ENCODE measurements at places on chromosomes 1 and 21.

DNA sequence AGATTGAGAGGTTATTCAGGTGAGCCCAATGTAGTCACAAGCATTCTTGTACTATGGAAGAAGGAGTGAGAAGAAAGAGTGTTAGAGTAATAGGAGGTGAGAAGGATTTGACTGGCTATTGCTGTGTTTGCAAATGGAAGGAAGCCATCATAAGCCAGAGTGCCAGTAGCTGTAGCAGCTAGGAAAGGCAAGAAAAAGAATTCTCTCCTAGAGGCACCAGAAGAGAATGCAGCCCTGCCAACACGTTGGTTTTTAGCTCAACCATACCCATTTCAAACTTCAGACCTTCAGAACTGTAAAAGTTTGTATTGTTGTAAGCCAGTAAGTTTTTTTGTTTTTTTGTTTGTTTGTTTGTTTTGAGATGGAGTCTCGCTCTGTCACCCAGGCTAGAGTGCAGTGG, 8.9 kb upstream of the IL12RB2 start:
- DNase-seq: no peak

- no peak for DNase-seq
Measured at GRCh38 chr1:50796272-50796671, 163.8 kb downstream of the FAF1 start.

DNA sequence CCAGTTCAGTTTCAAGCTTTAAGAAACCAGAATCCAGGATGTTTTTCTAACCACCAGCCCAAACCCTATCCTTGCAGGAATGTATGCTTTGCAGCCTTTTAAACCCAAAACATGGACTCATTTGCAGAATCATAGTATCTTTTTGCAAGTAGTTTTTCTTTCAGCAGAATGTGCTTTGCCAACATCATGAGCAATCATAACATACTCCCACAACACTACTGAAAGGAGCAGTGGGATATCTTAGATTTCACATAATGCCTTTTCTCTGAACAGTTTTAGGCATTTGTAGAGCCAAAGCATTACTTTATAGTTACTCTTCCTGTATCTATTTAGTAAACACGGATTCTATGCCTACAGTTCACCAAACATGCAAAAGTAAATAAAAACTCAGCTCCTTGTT, 10.0 kb upstream of the SH2D2A start:
- no peak for DNase-seq

GRCh38 chr1:83113652-83114051, 885.3 kb downstream of the TTLL7 start:
- DNase-seq: no peak

DNA sequence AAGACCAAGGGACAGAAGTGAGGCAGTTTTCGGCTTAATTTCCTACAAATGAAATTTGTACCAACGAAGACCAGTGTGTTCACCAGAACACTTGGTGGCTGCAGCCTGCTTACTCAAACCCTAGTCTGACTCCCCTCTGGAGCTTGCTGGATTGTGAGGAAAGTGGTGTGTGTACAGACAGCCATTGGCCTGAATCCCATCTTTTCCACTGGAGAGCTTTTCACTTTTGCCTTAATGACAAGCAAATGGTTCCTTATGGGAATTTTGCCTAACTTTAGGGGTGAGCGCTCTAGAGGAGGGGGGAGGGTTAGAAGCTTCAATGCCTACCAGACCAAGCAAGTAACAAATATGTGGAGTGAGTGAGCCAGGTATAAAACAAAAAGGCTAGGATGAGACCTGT, 17.3 kb downstream of the METTL13 start:
- DNase-seq: no peak

DNA sequence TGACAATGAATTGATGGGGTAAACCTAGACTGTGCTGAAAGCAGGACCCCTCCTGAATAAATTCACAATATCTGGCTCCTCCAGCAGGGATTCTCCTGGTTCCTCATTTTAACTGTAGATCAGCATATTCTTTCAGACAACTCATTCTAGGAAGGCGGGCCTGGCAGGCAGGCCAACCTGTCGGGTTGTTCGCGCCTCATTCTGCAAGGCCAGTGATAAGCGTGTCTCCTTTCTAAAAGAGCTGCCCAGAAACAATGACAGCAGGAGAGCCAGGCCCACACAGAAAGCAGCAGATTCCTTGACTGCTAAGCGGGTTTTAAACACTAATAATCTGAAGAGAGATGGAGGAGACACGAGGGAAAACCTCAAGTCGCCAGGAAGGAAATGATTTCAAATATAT, 70.0 kb downstream of the NTPCR start:
- DNase-seq: no peak

GRCh38 chr1:196380316-196380715, 227.9 kb downstream of the KCNT2 start:
- no peak for DNase-seq

Data from T-helper 17 cell (primary cell).